ENCODE measurements at places on chromosomes 7 and 10.

- DNase-seq: no peak
Observed at GRCh38 chr10:63627881-63628296, 106.7 kb downstream of the REEP3 start.

DNA sequence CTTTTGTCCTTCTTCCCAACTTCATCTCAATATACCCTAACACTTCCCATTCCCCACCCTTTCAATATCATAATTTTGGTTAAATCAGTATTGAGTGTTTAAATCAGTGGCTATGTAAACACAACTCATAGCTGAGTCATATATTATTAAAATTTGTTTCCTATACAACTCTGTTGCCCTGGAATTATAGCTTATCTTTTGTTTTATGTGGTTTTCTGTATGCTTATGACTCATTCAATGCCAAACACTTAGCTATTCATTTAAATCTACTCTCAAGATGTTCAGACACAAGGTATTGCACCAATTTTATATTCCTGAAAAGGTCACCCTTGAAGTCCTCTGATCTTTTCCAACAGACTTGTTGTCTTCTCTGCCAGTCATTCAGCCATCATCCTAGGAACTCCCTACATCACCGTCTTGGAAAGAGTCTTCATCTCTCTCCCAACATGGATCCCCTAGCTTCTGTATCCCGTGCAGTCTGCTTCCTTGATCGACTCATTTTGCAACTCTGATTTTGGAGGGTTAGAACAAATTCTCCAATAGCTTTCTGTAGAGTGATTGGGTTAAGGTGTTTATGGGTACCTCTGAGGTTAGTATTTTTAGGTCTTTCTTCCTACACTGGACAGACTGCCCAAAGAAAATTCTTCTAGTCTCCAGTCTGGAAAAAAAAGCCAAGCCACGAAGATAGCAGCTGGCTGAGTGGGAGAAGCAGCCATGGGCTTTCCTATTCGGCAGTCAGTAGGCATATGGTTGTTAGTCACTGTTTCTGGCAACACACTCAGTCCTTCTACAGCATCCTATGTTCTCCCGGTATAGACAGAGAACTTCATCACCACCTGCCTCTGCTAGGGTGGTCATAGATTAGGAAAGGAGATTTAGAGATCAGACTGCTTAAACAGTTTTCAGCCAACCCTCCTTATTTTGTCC is 102.1 kb downstream of the CRPPA start:
- DNase-seq: no peak

DNA sequence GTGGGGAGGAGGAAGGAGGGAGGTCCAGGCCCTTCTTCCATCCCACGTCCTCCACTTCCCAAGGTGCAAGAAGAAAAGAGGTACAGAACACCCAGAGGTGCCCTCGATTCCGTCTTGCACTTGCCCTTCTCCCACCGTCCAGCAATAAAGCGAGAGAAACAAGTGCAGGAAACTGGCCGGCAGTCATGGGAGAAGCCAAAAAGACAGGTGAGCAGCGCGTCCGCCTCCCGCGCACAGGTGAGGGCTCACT is 1.3 kb downstream of the C10orf95 start:
- no peak for DNase-seq

GRCh38 chr10:113987805-113988204 is 55.9 kb upstream of the ADRB1 start:
- no peak for DNase-seq

Data from effector CD8-positive, alpha-beta T cell (primary cell).